Stimulated activated CD4-positive, alpha-beta T cell treated with anti-CD3 and anti-CD28 coated beads, Interleukin-1b, Interleukin-23, amount 100 ng/mL, for 1 hour (primary cell): ENCODE measurements at places on chromosomes 2 and 18.

GRCh38 chr2:111050701-111051376 lies 69.9 kb upstream of the BCL2L11 start:
- no peak for DNase-seq

- DNase-seq, result no peak
These were observed 102.4 kb upstream of the ZFP36L2 start for GRCh38 chr2:43328832-43329231.

DNA sequence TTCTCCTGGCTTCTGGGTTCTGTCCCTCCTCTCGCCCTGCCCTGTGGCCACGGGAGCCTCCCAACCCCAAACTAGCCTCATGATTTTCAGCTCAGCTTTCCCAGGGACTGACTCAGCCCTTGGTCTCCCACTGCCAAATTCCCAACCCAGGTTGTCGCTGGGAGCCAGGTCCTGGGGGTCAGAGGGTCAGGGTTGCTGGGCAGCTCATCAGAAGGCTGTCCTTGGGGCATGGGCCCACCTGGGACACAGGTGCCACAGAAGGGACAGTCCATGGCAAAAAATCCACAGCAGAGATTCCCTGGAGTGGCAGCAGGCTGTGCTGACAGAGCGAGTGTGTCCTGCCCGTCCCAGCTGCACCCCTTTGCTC lies 180.4 kb downstream of the TWIST2 start:
- DNase-seq, result no peak

GRCh38 chr2:2665834-2666133 lies 334.7 kb upstream of the MYT1L start:
- DNase-seq, result no peak

GRCh38 chr2:201793631-201794030 lies 12.7 kb upstream of the CDK15 start:
- no peak for DNase-seq

DNA sequence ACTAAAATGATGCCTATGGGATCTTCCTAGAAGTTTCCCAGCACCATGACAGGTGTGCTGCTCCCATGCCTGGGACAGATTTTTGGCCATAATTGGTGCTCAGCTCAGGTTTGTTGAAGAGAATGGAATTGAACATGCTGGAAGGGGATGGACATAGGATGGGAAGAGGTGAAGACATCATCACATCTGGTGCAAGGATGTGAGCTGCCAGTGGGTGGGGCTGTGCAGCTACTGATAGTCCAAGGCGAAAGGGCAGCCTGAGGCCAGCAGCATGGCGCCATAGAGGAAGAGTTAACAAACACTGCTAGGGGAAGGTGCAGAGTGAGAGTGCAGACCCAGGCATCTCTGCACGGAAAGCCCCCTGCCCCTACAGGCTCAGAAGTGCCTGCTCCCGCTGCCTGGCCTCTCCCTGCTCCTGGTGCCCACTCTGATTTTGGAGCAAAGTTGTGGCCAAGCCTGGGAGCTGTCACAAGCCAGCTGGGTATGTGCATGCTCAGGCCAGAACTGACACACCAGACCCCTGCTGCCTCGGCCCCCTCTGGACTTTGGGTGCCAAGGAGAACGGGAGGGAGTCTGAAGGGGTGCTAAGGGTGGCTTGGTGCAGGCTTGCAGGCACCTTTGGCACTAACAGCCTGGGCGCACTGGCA lies 178.6 kb downstream of the ZBTB7C start:
- no peak for DNase-seq

GRCh38 chr18:66077066-66077465 lies 326.3 kb downstream of the CDH7 start:
- DNase-seq, result no peak

DNA sequence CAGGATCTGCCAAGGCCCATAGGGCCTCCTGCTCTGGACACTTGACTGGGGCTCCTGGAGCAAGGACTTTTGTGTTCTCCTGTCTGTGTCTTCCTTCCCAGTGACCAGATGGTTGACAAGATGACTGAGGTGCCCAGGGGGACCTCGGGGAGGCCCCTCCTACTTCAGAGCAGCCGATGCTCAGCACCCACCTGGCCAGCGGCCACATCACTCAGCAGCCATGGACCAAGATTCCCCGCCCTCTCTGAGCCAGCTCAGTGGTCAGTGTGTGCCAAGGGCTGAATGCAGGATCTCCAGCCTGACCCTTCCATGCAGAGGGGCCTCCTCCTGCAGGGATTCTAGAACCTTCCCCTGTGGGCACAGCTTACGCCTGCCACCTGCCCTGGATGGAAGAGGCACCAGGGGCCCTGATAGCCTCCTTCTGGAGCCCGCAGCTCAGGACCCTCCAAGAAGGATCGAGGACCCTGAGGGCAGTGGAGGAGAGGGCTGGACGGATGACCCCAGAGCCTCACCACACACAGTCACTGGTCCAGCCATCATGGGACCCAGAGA lies 87.4 kb upstream of the GPC1 start:
- DNase-seq, result no peak

DNA sequence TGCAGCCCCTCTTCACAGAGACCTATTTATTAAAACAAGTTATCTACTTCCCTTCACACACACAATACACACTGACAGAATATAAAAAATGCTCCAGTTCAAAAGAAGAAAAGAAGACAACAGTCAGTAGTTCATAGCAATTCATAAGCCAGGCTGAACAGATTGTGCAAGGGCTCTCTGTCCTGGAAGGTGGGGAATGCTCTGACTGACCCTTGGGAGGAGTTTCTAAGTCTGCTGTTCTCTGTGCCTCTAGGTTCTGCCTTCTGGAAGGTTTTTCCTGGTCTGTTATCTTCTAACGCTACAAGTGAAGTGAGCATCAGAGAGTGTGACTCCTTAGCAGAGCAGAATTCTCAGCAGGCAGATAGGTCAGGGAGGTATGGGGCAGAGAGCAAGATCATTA lies 35.7 kb downstream of the SP3 start:
- no peak for DNase-seq

GRCh38 chr18:54261894-54262293 lies 7.4 kb upstream of the POLI start:
- DNase-seq, result no peak

GRCh38 chr2:17093712-17094111 lies 424.5 kb downstream of the RAD51AP2 start:
- no peak for DNase-seq

- DNase-seq, result no peak
These were observed 1677.0 kb upstream of the LRRTM1 start for GRCh38 chr2:81981585-81981984.

- no peak for DNase-seq
These were observed 293.6 kb upstream of the CCDC68 start for GRCh38 chr18:55252901-55253300.
